Calu3 (cell line): ENCODE measurements at places on chromosomes 13 and 19.

DNA sequence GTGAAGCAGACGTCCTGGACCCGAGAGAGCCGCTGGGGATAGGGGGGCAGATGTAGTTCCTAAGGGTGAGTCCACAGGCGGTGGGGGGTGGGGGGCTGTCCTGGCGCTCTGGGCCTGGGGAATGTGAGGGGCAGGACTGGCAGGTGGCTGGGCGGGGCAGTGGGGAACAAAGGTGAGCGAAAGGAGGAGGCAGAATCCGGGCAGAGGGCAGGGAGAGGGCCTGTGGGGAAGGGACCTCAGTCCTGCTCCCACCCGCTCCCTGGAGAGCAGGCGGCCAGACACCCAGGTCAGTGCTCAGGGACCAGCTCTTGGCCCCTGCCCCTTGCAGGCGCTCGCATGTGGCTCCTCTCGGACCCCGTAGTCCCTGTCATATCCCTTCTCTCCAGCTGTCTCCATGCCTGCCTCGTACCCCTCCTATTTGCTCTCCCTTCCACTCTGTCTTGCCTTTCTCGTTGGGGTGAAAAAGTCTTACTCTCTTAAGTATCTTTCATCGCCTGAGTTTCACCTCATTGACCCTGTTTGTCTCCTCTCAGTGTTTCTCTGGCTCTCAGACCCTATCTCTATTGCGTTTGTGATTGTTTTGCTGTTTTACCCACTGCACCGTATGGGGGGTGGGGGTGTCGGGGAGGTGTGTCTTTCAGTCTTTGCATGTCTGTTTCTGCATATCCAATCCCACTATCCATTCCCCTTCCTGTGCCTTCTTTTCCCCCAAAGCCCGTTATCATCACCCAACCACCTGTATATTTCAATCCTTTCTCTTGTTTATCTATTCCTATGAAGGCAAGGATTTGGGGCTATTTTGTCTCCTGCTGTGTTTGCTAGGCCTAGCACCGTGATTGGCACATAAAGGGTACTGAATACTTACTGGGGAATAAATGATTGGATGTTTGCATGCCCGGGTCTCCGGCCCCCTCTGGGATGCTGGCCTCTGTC is 5.8 kb downstream of the SPHK2 start:
- no peak for DNase-seq

- DNase-seq, result no peak
These were observed 518.0 kb upstream of the SGCG start for GRCh38 chr13:22662771-22663170.

DNA sequence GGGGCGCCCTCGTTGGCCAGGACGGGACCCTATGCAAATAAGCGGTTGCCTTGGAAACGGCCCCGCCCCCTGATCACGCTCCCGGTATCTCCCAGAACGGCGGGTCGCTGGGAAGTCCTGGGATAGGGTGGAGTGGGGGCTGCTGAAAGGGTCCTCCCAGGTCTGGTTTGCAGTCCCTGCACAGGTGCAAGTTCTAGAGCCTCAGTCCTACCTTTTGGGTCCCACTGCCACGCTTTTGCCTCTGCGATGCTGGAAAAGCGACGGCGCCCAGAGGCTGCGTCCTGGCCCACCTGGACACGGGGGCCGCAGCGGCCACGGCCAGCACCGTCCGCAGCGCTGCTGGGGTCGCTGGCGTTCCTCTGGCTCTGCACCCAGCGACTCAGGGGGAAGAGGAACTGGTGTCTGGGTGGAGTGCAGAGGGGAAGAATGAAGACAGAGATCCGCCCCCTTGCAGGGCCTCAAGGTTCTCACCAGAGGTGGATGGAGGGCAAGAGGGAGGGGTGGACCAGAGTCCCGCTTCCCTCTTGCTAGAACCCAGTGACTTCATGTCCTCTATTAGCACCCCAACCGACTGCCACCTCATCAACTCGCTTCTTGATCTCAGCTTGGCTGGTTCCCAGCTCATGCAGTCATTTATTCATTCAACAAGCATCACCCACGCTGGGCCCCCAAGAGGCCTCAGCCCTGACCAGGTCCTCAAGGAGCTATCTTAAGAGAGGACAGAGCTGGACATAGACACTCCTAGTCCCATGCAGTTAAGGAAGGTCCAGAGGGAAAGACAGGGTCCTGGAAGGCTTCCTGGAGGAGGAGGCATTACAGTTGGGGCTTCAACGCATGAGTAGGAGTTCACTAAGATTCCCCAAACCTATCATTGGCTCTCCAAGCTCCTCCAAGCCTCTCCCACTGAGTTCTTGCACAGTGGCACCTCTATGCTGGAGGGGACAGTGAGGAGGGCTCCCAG is at the start of gene LRRC25:
TSS of gene LRRC25 (minus strand) at position 381 of the 961 bp plus-strand sequence. CDS start 659 bp downstream, outside the sequence.
- no peak for DNase-seq

GRCh38 chr13:74444864-74445479 is 310.8 kb upstream of the KLF12 start:
- DNase-seq, result no peak

DNA sequence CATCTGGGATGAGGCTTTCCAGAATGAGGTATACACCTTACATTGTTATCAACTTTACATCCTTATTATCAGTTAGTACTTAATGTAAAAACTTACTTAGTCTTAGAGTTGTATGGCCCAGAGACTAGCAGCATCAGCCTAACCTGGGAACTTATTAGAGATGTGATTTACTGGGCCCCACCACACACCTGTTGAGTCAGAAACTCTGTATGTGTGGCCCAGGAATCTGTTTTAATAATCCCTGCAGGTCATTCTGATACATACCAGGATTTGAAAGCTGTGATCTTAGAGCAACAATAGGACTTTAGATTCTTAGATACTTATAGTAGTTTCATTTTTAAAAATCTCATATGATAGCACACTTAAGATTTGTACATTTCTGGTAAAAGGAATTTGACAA is 17.4 kb downstream of the FNDC3A start:
- no peak for DNase-seq

GRCh38 chr13:83485101-83485500 is 397.2 kb downstream of the SLITRK1 start:
- DNase-seq, result no peak

GRCh38 chr19:29583196-29583999 is 22.7 kb upstream of the POP4 start:
- DNase-seq, result no peak

- no peak for DNase-seq
These were observed 55.4 kb downstream of the INTS6 start for GRCh38 chr13:51397262-51397941.

- no peak for DNase-seq
These were observed 85.2 kb downstream of the LRRC63 start for GRCh38 chr13:46296921-46297320.

- no peak for DNase-seq
These were observed 22.2 kb downstream of the SPATA13 start for GRCh38 chr13:24182703-24183081.

GRCh38 chr19:536881-537404 is 5.4 kb downstream of the CDC34 start:
- no peak for DNase-seq

DNA sequence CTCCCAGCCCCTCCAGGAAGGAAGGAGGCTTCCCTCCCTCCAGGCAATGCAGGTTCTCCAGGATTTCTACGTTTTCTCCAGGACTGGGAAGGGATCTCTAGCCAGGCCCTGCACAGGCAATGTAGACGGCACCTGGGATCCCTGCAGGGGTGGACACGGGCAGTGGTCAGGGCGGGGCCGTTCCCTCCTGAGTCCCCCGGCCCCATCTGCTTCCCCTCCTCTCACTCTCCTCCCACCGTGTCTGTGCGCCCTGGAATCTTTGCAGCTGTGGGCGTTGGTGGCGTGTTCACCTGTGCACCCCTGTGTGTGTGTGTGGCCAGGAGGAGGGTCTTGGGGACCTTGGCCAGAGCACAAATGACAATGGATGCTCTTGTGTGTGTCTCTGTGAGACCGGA is 10.0 kb downstream of the NRTN start:
- DNase-seq, result no peak

DNA sequence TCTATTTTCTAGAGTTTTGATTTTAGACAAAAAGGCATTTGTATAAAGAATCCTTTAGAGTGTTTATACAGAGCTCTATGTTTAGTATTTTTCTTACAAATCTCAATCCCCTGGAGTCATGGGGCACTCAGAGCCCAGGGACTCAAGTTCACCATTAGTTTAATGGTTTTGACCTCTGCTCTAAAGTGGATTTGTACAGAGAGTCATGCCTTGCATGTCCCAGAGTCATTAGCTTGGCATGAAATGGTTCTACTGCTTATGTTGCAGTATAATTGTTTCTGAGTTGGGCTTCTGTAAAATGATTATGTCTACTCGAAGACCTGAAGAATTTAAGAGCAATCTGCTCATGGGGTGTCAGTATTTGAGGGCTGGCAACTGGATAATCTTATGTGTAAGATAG is 406.2 kb downstream of the DLEU7 start:
- no peak for DNase-seq

DNA sequence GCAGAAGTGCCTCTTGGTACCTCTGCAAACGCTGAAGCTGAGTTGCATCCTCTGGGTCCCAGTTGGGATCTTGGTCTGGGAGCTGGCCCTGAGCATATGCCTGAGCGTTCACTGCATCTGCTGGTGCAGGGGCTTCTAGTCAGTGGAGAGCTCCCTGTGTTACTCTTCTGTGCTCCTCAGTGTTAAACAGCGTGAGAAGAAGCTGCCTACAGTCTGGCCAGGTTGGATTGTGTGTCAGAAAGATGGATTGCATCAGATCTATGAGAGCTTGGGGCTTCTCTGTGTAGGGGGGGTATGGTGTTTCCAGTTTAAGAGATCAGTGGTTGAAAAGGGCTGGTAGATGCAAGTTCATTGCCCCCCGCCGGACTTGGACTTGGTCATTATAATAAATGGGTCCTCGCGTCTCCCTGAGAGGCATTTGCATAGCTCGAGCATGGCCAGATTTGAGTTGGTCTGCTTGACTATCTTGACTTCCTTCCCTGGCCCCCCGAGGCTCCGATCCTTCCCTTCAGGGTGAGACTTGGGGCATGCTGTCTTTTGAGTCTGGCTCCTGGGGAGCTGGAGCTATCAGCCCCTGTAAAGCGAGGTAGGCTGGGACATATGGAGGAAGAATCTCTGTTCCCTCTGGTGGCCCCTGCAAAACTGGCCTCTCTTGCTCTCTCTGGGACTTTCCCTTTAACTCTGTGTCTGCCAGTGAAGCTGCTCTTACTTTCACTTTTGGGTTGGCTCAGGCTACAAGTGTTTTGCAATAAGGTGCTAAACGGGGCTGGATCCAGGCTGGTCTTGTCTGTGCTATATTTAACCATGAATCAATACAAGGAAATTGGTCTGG is 52.9 kb downstream of the OR10H4 start:
- peak; percentile 58 for DNase-seq

DNA sequence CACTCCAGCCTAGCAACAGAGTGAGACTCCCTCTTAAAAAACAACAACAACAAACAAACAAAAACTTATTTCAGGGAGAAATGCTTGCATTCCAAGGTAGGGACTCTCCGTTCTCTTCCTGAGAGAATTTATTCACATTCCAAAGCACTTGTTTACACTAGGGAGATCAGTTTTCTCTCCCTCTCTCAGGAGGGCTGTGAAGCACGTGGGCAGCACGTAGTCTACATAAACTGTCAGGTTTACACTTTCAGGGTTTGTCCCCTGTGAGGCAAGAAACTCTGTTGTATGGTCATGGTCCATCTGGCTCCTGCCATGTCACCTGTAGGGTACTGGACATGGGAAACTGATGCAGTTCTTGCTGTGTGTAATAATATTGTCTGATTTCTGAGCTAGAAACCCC is 31.6 kb downstream of the WDR87 start:
- no peak for DNase-seq

DNA sequence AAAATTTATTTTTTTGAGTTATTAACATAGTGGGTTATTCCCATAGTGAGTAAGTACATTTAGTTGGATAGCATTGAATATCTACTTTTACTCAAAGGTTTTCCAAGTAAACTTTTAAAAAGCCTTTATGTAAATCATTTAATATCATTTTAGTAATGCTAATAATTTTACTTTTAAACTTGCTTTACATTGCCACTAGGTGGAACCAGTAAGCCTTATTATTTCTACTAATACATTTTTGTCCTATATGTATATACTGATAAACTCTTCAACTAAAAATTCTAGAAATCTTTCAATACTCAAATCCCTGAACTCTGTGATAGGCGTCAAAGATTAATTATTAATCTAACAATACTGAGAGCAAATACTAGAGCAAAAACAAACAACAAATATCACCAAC is 1709.2 kb upstream of the PCDH20 start:
- DNase-seq, result no peak

DNA sequence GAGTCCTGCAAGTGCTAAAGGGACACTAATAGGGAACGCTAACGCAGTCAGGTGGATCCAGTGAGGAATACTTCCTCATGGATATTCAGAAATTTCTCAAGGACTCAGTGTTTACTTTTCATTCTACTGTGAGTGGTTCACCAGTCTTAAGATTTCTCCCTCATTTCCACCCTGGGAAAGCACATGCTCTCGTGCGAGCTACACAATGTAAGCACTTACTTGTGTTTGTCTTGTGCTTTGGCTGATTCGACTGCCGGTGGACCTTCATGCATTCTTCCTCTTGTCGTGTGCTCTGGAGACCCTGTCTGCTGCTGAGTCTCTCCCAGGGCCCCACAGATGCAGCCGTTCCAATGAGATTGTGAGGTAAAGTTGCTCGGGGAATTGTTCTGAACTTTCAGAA is 180.1 kb downstream of the NUFIP1 start:
- no peak for DNase-seq

DNA sequence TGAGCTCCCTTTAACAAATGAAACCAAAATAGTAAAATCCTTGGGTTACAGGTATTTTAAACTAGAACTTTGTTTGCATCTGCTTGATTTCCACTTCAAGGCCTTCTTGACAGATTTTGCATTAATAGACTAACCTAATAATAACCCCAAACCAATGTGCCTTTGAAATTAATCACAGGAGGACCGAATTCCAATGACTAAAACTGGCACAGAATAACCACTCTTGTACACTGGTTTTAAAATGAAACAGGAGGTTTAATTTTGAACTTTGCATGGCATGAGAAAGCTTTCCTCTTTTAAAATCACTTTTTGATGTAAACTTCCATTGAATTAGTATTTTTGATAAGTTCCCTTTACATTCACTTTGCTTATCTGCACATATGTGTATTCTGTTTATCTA is 269.6 kb downstream of the SLITRK5 start:
- no peak for DNase-seq

- no peak for DNase-seq
These were observed 232.4 kb downstream of the POSTN start for GRCh38 chr13:37366044-37366770.

GRCh38 chr19:3469638-3470499 is 10.5 kb downstream of the SMIM24 start:
- DNase-seq, result no peak

DNA sequence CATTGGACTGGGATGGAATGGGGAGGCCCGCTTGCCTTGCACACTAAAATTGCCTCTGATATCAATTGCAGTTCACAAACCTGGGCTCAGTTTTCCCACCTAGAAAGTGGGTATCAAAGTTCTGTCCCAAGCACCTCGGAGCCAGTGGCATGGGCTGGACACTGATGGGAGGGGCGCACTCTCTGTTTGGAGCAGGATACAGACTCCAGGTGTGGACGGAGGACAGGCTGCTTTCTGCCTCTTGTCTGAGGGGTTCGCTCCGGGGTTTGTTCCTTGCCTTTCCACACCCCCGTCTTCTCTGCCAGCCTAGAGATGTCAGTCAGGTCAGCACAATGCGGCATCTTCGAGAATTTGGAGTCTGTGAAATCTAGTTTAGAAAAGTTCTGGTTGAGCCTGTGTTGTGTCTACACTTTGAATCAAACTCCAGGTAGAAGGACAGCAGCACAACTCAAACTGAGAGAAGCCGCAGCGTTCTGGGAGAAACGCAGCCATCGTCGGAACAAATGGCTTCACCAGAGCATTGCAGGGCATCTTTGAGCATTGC is 141.9 kb downstream of the TEX29 start:
- DNase-seq, result no peak
